Endodermal cell (in vitro differentiated cells): ENCODE measurements at places on chromosomes 2 and 18. TPM values are rescaled to one million over a fixed set of nuclear protein-coding genes. Genes with fewer than 3 reads are reported as not detected.

- H3K4me1 ChIP-seq, result no peaks in the 10 kb centered on the region
- H3K4me3 ChIP-seq, result no peak overlapping the region
- H3K27ac ChIP-seq, result no peak overlapping the region
Measured at GRCh38 chr18:62226047-62226446, 39.0 kb downstream of the RELCH start.

Gene LRRTM1
- total RNA-seq, result 7.8 to 11.3 TPM (median 9.2 TPM) in 3 replicates

Gene KLF11
- total RNA-seq, result 9.3 and 10.8 TPM in 2 replicates

Gene ILKAP
- total RNA-seq, result 40.9 and 41.1 TPM in 2 replicates
